ENCODE measurements at places on chromosomes 6 and 20.

- DNase-seq = no peak
These were observed 155.2 kb upstream of the KCNG1 start for GRCh38 chr20:51178153-51178552.

DNA sequence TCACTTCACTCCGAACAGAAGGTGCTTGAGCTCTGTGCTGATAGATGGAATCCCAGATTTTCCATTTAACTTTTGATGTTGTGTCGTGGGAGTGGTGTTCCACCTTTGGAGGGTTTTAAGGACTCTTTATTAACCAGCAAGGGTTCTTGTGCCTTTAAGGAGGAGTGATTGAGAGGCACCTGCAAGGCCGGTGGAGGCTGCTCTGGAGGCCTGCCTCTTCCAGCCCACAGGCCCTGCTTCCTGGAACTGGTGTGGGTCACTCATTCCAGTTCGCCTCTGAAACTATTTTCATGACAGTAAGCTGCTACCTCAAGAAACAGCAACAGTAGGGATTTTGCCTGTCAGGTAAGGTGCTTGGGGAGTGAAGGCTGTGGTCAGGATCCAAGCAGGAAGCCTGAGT, 58.8 kb upstream of the APCDD1L start:
- DNase-seq = no peak

GRCh38 chr6:134873500-134874388, 76.2 kb downstream of the ALDH8A1 start:
- DNase-seq = no peak

DNA sequence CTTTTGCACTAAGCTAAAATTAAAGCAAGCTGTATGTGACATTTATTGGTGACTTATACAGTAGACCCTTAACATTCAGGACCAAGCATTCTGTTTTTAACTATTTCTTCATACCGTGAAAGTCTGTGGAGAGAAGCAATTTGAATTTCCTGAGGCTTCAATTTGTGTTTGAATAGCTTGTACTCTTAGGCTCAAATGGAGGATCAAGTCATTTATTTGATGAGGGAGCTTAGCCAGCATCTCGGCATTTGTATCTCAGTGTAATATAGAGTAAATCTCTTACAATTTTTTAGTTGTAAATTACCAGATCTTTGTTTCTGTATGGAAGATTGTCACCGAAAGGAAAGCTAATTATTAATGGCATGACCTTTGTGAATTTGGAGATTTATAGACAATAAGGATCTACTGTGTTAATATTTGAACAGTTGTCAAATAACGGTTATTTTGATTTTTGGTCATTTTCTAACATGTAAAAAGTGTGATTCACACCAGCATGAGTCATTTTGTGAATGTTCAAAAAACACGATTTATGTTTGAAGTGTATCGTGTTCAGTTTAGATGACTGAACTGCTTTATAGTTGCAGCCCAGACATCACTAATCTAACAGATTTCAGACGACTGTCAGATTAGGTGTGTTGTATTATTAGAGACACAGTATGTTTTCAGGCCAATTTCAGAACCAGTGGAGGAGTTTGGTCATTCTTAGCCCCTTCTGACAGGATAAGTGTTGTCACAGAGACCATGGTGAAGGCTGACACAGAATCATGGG, 332.9 kb downstream of the CDKAL1 start:
- no peak for DNase-seq

GRCh38 chr6:130303431-130303830, 62.4 kb upstream of the TMEM200A start:
- no peak for DNase-seq

DNA sequence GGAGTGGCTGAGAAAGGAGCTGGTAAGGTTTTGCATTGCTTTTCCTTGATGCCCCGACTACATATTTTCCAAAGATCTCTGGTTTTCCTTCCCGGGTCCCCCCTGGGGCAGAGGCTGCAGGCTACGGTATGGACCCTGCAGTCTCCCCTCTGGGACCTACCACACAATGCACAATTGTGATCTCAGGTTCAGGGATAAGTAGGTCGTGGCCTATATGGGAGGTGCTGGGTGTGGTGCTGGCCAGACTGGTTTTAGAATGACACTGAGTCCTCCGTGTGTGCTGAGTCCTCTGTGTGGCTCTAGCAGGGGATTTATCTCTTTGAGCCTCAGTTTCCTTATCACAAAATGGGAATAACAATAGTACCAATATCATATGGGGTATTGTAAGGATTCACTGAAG, 376 bp downstream of the C20orf202 start:
- no peak for DNase-seq

- DNase-seq = no peak
These were observed 126.5 kb upstream of the RIPOR2 start for GRCh38 chr6:25062070-25062811.

DNA sequence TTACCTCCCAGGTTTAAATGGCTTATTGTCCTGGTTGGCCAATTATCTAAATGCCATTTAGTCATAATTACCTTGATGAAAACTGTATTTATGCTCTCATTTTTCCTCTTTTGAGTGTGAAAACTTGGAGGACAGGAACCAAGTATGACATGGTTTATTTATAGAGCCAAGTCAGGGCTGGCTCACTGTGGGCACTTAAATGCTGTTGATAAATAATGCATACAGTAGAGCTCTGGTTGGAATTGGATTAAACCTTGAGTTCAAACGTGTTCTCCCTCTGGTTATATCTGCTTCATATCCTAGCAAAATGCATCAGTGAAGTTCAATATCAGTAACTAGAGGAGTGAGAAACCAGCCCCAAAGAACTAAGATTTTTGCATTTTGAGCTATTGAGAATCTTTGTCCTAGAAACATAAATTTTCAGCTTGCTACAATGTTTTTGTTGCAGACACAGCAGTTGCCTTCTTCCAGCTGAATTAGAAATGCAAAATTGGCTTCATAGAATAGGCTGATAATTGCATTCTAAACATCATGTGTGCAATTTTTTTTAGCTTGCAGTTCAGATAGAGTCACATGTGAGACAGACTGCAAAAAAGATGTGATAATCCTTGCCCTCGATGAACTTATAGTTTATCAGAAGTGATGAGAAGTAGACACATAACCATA, 255.8 kb downstream of the BTBD3 start:
- DNase-seq = no peak

DNA sequence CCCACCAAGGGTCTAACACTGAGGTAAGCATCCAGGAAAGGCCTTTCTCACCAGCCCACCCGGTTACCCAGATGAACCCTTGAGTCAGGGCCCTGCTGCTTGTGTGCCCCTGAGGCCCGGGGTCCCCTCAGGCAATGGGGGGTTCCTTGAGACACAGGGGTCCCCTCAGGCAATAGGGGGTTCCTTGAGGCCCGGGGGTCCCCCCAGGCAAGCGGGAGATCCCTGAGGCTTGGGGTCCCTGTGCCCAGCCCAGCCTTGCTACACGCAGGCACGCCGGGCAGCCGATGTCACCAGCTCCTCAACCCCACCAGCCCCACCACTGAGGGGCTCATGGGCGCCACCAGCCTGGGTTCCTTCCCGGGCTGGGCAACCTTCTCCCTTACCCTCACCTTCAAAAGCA, 247.2 kb downstream of the TTLL2 start:
- no peak for DNase-seq

DNA sequence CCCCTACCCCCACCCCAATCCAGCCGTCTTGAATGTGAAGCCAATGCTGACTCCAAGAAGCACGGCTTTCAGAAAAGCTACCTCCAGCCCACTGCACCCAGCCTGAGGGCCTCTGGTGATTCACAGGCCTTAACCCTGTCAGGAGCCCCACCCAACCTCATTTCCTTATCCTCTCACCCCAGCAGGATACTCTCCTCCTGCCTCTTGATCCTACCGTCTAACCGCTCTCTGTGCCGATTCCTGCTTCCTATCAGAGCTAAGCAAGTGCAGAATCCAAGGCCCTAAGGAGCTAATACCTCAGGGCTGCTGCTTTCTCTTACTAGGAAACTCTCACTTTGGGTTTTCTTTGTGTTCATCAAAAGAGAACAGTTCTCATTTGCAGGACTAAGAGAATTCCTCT, 47.2 kb downstream of the TRERF1 start:
- peak; percentile 45 for DNase-seq

DNA sequence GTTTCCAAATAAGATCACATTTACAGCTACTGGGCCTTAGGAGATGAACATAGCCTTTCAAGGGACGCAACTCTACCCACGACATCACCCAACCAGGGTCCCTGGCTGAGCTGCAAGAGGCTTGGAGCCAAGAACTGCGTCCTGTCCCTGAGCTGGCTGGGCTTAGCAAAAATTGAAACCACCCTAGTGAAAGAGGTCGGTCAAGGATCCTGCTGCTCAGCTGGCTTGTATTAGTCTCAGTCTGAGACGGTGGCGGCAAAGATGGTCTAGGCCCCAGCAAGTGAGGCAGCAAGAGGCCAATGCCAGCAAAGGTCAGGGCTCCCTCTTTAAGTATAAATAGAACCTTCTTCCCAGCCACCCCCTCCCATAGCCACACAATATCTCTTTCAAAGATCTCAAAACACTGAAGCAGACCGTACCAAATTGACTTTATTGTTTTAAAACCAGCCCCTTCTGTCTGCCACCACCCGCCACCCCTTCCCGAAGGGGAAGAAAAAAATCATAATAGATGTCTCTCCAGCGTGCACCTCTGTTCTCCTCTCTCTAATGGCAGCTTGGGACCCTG, 140.5 kb downstream of the EYA2 start:
- no peak for DNase-seq

- no peak for DNase-seq
These were observed 116.9 kb downstream of the SLX4IP start for GRCh38 chr20:10551732-10552724.

DNA sequence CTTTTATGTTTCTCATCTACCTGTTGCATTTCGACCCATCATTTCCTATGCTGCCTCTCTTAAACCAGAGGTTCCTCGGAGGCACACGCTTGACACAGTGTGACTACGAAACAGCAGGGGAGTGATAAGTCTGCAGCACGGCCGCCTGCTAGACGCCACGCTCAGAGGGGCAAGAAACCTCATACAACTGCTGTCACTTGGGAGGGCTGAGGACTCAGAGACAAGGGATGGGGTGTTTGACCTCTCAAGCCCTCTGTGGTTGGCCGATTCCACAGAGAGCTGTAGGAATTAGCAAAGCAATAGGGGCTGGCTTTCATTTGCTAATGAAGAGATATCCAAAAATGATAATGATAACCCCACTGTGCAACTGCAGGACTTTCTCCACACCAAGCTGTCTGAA, 372.5 kb downstream of the ZFAND3 start:
- no peak for DNase-seq

DNA sequence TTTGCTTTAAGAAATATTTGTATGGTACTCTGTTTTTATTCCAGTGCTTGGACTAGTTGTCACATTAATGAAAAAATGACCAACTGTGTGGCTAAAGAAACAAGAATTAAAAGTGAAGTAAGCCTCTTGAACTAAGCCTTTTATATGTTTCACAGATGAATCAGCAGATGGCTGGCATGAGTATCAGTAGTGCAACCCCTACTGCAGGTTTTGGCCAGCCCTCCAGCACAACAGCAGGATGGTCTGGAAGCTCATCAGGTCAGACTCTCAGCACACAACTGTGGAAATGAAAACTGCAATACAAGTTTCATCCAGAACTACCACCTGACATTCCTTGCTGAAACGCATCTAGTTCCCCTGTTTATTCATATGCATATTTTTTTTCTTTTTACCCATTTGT, 96.8 kb downstream of the B3GAT2 start:
- no peak for DNase-seq

DNA sequence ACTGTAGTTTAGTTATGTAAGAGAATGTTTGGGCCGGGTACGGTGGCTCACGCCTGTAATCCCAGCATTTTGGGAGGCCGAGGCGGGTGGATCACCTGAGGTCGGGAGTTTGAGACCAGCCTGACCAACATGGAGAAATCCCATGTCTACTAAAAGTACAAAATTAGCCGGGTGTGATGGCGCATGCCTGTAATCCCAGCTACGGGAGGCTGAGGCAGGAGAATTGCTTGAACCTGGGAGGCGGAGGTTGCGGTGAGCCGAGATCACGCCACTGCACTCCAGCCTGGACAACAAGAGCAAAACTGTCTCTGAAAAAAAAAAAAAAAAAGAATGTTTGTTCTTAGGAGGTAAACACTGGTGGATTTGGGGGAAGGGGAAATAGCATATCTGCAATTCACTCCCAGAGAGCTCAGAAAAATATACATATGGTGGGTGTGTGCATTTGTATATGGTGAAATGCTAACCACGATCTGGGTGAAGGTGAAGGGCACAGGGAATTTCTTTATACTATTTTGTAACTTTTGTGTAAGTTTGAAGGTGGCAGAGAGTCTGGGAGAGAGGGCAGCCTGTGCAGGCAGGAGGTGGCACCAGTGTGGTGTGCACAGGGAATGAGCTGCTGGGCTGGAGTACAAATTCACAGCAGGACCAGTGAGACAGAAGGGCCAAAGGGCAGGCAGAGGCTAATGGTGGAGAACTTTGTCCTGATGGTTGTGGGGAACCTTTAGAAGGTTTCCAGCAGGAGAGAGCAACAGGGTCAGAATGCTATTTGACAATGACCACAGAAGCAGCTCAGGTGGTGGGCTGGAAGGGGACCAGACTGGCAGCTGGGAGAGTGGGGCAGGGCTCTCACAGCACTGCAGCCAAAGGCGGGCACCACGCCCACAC, 42.4 kb downstream of the SSR1 start:
- no peak for DNase-seq

- DNase-seq = no peak
These were observed 590 bp downstream of the RNF217 start for GRCh38 chr6:124962639-124963415.

DNA sequence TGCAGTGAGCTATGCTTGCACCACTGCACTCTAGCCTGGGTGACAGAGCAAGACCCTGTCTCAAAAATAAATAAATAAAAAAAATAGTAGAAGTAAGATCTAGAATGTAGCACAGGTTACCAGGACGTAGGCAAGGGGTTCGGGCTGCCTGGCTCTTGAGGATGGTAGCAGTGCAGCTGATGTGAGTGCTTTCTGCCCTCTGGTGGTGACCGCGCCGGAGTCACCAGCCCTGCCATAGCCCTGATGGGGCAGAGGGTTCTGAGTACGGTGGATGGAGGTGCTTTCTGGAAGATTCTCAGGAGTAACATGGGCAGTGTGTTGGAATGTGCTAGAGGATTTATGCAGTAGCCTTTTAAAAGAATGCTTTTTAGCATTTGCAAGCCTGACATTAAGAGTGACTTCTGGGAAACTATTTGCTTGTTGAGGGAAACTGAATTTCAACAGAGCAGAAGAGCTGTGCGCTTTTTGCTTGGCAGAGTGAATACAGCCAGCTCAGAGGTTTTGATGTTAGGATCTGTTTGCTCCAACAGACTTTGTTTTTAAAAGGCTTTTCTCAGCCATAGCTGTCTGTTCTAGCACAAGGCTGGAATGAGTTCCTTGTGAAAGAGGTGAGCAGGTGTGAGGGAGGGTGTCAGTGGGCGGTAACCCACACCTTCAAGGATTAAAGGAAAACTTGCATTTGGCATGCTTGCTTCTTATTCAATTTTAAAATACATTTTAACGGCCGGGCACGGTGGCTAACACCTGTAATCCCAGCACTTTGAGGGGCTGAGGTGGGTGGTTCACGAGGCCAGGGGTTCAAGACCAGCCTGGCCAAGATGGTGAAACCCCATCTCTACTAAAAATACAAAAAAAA, 65.9 kb downstream of the PTPN1 start:
- DNase-seq = peak; percentile 65

- DNase-seq = no peak
These were observed 293.3 kb downstream of the HACE1 start for GRCh38 chr6:104566411-104566810.

- DNase-seq = peak; percentile 63
These were observed 13.2 kb upstream of the TFB1M start for GRCh38 chr6:155327326-155328073.

GRCh38 chr6:138092686-138093085, 14.5 kb downstream of the PERP start:
- DNase-seq = no peak

- DNase-seq = no peak
These were observed 68.2 kb upstream of the TNFAIP3 start for GRCh38 chr6:137798846-137799245.

GRCh38 chr20:57006411-57007170, 259.9 kb downstream of the BMP7 start:
- DNase-seq = no peak
